ENCODE measurements at places on chromosomes 13 and 19.

GRCh38 chr13:42740753-42741152 is 40.6 kb upstream of the FAM216B start:
- no peak for DNase-seq

DNA sequence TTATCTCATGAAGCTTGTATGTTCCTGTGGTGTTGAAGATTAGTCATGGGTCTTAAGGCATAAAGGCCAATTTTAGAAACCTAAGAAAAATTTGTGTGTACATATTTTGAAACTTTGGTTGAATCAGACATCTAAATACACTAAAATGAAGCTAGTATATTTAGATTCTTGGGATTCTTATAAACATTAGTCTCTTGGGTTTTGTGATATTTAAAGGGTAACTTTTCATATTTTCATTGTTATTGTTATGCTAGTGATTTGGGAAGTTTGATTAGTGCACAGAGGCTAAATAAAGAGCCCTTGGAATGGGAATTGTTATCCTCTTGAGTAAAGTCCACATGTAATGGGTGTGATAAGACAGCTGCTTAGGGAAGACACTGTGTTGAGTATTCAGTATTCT is 24.5 kb downstream of the UBA2 start:
- DNase-seq = no peak

DNA sequence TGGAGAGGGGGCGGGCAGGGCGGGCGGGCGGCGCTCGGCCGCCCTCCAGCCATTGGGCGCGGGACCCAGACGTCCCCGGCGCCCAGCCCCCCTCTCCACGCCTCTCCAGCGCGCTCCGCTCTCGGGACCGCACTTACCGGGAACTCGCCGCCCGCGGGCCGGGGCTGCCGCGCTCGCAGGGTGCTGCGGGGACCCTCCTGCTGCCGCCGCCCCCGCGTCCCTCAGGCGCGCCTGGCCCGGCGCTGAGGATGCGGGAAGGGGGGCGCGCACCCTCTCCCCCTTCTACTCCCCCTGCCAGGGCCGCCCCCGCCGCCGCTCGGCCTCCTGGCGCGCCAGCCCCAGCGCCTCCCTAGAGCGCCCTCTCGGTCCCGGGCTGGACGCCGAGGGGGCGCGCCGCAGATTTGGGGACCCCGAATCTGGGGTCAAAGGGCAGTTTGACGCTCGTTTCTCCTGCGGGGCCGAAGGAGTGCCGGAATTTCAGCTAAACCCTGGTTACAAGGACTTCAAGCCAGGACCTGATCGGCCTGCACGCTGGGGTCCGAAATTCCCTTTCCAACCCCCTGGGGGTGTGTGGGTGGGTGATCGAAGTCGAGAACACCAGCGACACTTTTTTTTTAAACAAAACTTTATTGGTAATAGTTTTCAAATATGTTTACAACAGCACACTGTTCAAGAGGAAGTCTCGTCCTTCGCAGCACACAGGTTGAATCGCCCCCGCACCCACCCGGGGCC is 696 bp upstream of the SAMD1 start:
- DNase-seq = no peak

DNA sequence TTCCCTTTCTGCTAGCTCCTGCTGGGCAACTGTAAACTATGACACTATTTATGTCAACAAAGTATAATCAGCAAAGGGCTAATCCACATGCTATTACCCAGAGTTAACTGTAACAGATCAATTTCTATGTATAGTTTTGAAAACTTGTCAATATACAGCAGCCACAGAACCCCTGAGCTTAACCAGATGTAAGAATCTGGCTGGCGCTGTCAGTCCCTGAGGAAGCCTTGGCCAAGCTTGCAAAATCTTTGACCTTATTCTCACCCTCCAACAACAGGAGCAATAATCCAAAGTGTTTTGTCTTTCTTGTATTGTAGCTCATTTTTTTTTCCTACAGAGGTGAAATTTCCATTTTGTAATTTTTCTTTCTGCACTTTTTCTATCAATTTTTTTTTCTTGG is 1230.1 kb upstream of the SLC10A2 start:
- no peak for DNase-seq

GRCh38 chr19:17951990-17952976 is 14.6 kb upstream of the KCNN1 start:
- no peak for DNase-seq

DNA sequence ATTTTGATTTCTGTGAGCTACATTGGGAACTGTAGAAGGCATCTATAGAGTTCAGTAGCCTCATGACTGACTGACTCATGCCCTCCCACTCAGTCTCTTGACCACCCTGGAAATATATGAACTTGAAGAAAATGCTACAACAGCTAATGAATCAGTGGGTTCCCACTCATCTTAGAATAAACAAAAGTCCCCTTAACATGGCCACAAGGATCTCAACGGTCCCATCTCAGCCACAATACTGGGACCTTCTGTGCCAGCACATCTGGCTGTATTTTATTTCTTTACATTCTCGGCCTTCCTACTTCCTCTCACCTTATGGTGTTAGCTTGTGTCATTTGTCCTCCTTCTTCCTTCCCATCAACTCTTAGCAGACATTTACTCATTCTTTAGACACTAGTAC is 619.8 kb downstream of the DCT start:
- no peak for DNase-seq

GRCh38 chr13:25378528-25378927 is 6.8 kb downstream of the ATP8A2 start:
- DNase-seq = no peak

- DNase-seq = no peak
These were observed 4.5 kb downstream of the MAMSTR start for GRCh38 chr19:48714759-48715675.

GRCh38 chr13:53631511-53631910 is 602.9 kb downstream of the OLFM4 start:
- no peak for DNase-seq

- DNase-seq = no peak
These were observed 107.5 kb downstream of the CYSLTR2 start for GRCh38 chr13:48761256-48761655.

DNA sequence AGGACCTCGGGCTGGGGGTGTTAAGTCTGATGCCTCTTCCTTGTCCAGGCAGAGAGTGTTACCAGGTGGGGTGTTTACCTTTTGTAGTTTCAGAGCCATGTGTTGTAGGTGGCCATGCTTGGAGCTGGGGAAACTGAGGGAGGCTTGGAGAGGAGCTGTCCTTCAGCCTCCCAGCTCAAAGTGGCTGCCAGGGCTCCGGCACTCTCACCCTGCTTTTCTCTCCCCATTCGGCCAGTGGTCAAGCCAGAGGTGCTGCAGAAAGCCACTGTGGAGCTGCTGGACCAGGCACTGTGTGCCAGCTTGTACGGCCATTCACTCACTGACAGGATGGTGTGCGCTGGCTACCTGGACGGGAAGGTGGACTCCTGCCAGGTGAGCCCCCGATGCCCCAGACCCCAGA is 17.4 kb downstream of the TIMM13 start:
- no peak for DNase-seq

GRCh38 chr13:32889986-32890565 is 126.1 kb upstream of the KL start:
- no peak for DNase-seq

DNA sequence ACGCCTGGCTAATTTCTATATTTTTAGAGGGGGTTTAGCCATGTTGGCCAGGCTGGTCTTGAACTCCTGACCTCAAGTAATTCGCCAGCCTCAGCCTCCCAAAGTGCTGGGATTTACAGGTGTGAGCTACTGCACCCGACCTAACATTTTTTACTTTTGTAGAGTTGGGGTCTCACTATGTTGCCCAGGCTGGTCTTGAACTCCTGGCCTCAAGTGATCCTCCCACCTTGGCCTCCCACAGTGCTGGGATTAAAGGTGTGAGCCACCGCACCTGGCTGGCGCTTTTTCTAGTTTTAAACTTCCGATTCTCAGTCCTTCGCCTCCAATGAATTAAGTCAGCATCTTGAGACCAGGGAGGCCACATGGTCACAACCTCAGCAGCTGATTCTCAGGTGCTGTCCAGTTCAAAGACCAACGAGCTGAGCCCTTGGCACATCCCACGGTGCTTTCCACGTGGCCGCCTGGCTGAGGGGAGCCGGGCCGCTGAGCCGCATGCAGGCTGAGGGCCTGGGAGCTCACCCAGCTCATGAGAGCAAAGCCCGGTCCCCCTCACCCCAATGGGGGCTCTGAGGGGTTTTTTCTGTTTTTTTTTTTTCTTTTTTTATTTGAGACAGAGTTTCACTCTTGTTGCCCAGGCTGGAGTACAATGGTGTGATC is 9.1 kb downstream of the AP3D1 start:
- no peak for DNase-seq

- DNase-seq = no peak
These were observed 8.5 kb downstream of the DBP start for GRCh38 chr19:48628486-48629296.

DNA sequence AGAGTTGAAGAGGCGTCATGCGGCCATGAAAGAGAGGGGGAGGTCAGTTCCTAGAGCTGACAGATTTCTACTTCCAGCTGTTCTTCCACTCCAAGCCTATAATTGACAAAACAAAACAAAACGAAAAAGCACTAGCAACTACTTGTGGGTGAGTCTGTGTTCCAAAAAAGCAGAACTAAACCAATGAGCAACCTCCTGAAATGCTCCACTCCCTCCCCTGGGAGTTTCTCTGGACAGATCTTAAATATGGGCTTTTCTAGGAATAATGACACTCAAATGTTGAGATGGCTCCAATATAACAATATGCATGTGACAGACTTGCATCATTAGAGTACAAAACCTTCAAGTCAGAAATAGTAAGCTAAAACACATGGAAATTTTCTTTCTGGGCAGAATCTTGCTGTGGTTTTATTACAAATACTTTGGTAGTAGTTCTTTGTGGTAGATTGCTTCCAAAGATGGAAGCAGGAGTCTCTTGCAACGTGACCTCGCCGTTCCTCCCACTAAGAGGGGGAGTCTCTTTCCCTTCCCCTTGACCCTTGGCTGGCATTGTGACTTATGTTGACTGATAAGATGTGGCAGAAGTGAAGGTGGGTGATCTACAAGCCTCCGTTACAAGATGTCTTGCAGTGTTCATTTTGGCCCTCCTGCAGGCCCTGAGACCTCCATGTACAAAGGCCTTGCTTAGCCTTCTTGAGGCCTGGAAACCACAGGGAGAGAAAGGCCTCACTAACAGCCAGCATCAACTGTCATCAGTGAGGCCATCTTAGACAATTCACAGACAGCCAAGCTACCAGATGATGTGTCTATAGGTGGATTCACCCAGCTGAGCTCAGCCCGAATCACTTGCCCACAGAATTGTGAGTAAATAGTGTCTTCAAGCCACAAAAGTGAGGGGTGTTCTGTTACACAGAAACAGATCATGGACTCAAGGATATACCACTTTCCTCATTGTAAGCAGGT is 173.1 kb upstream of the RFC3 start:
- no peak for DNase-seq

DNA sequence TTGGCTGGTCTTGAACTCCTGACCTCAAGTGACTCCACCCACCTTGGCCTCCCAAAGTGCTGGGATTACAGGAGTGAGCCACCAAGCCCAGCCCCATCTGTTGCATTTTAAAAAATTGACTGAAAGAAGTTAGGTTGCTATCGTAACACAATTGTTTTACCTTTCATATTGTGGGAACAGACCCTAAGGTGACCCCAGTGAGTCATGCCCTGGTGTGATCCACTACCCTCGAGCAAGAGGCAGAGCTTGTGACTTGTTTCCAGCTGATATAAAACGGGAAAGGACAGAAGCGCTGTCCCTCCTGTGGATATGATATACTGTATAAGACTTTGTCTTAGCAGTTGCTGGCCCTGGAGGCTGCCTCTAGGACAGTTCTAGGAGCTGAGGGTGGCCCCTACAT is 308.6 kb downstream of the HS6ST3 start:
- no peak for DNase-seq

GRCh38 chr19:47487551-47488515 is 3.8 kb upstream of the KPTN start:
- DNase-seq = no peak

- no peak for DNase-seq
These were observed 14.5 kb upstream of the IGSF23 start for GRCh38 chr19:44598880-44599279.

DNA sequence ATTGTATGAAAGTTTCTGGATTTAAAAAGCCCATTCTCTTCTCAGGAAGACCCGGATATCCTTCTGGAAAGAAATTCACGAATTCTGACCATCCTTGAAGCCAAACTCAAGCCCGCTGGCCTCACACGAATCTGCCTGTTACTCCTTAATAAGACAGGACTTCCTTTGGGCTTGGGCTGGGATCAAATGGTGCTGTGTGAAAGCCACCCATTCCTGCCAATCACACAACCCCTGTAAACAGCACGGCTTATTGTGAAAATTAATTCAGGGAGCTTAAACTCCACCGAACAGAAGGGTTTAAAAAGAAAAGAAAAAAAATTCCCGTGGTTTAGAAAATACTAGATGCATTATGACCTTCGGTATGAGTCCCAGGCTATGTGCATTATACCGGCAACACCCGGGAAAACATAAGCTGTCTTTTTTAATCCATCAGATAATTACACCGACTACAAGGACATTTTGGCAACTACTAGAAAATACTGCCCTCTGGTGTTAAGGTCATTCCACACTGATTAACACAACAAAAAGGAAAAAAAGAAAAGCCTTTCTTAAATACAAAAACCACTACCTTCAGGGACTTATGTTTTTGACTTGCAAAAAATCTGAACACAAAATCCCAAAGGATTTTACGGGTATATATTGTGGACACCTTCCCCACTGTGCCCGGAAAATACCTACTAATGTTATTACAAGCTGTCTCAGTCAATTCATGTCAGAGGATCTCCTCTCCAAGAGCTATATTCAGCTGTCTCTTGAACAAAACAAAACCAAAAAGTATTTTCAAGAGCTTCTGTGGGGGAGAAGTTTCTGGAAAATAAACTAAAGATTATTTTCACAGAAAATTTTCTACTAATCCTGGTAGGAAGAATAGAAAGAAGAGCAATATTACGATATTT is 76.0 kb upstream of the LSM14A start:
- no peak for DNase-seq

GRCh38 chr19:18159810-18160209 is 6.8 kb downstream of the PIK3R2 start:
- DNase-seq = no peak

GRCh38 chr13:75760131-75761021 is 124.2 kb downstream of the LMO7 start:
- DNase-seq = no peak

GRCh38 chr13:31321457-31321856 is 121.7 kb downstream of the B3GLCT start:
- no peak for DNase-seq

- DNase-seq = no peak
These were observed 32.1 kb downstream of the SMAD9 start for GRCh38 chr13:36887758-36888521.
